PC-9 (cell line): ENCODE measurements at places on chromosomes 1 and 21. TPM values are rescaled to one million over a fixed set of nuclear protein-coding genes. Genes with fewer than 3 reads are reported as not detected.

The ERG gene
- not detected in 2 replicates for total RNA-seq

The LRRC53 gene
- not detected in 2 replicates for total RNA-seq

The SFN gene
- total RNA-seq, result 326 and 355 TPM in 2 replicates

The DMRTA2 gene
- not detected in 2 replicates for total RNA-seq

The KRTAP12-2 gene
- not detected in 2 replicates for total RNA-seq

The PTGER3 gene
- total RNA-seq, result 0.08 and 0.13 TPM in 2 replicates

The ODF2L gene
- total RNA-seq, result 33.6 and 41.7 TPM in 2 replicates

The MCL1 gene
- total RNA-seq, result 145 and 178 TPM in 2 replicates
